ENCODE measurements at places on chromosomes 7 and 10. TPM values are rescaled to one million over a fixed set of nuclear protein-coding genes. Genes with fewer than 3 reads are reported as not detected.

PGAM1 gene
- total RNA-seq = 31.0 TPM

GRCh38 chr10:35318551-35318950 is 17.8 kb upstream of the CCNY start:
- H3K4me3 ChIP-seq = no peak overlapping the region
- no peaks in the 10 kb centered on the region for H3K4me1 ChIP-seq
- peaks cover 29% of the 10 kb centered on the region for H3K36me3 ChIP-seq
- DNase-seq = no peak
- no peak overlapping the region for H3K27ac ChIP-seq

FAM53B gene
- 19.3 TPM for total RNA-seq

OGDHL gene
- total RNA-seq = 26.8 TPM

CALHM1 gene
- not detected for total RNA-seq

- peak overlapping the region; percentile 33 for H3K4me3 ChIP-seq
- H3K27ac ChIP-seq = no peak overlapping the region
- DNase-seq = no peak
- no peaks in the 10 kb centered on the region for H3K4me1 ChIP-seq
- H3K27me3 ChIP-seq = peaks cover 9% of the 10 kb centered on the region
- H3K36me3 ChIP-seq = no peaks in the 10 kb centered on the region
Observed at GRCh38 chr7:12111422-12112405, 99.4 kb upstream of the TMEM106B start.

DNA sequence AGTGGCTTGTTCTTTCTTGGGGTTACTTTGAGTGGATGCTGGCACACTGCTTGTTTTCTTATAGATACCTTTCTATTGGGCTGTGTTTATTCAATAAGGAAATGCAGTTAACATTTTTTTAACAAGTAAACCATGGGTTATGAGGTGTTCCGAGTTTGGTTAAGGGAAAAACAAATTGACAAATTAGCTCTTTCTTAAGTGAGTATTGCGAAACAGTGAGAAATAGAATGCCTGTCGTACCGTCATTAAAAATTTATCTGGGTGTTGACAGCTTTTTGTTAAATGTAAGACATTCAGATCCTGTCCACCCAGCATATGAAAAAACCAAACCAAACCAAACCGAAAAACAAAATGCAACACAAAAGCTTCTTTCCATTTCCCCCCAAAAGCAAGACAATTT is 6.2 kb downstream of the CUX1 start:
- H3K27me3 ChIP-seq = no peaks in the 10 kb centered on the region
- peaks cover 70% of the 10 kb centered on the region for H3K4me1 ChIP-seq
- H3K36me3 ChIP-seq = no peaks in the 10 kb centered on the region
- no peak overlapping the region for H3K4me3 ChIP-seq
- DNase-seq = no peak
- peak overlapping the region; percentile 72 for H3K27ac ChIP-seq

DNA sequence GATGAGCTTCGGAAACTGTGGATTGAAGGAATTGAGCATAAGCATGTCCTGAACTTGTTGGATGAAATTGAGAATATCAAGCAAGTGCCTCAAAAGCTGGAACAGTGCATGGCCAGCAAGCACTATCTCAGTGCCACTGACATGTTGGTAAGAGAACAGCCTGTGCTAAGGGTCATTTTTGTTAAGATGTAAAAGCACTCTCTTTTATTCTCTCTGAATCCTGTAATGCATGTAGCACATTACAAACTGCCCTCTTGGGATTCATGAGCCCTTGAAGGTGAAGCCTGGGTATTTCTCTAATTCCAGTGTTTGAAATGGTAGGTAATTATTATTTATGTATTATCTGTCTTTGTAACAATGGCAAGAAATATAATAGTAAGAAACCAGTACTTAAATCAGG is 36.1 kb downstream of the EXOC4 start:
- H3K36me3 ChIP-seq = peaks cover 32% of the 10 kb centered on the region
- H3K27ac ChIP-seq = no peak overlapping the region
- no peaks in the 10 kb centered on the region for H3K4me1 ChIP-seq
- H3K27me3 ChIP-seq = no peaks in the 10 kb centered on the region
- DNase-seq = no peak
- H3K4me3 ChIP-seq = no peak overlapping the region

Measured in stomach (tissue), 19 donors.